ENCODE measurements at places on chromosomes 6 and 20.

GRCh38 chr6:154583546-154584188, 73.2 kb upstream of the CNKSR3 start:
- no peak for DNase-seq

GRCh38 chr6:52361414-52361944, 472 bp upstream of the PAQR8 start:
- no peak for DNase-seq

GRCh38 chr20:34426026-34426425, 63.0 kb downstream of the ITCH start:
- DNase-seq = no peak

- DNase-seq = no peak
Observed at GRCh38 chr6:56222499-56222898, 24.9 kb downstream of the COL21A1 start.

DNA sequence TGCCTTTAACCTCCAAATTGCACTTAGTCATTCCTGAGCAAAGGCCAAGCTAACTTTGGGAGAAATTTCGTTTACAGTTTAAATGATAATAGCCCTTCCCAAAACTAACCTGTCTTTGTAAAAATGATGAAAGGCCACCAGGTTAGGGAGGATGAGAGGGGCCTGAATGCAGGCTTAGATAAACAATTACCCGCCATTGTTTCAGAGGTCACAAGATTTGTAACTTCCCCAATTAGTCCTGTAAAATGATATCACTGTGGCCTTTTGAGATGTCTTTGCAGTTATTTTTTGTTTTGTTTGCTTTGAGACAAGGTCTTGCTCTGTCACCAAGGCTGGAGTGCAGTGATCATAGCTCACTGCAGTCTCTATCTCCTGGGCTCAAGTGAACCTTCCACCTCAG, 26.3 kb downstream of the GNL1 start:
- DNase-seq = no peak

GRCh38 chr6:125259354-125259736, 42.4 kb downstream of the HDDC2 start:
- no peak for DNase-seq

DNA sequence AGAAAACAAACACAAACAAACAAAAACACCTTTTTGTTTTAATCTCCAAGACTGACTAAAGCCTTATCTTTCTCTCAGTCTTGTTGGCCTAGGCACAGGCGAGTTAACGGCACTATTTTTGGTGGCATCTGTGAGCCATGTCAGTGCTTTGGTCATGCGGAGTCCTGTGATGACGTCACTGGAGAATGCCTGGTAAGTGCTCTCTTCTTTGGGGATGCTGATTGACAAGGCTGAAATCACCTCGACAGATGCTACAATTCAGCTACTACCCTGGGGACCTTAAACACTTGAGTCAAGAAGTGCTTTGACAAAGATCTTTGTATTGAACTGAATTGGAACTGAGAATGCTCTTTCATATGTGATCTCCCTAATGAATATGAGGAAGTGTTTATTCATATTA, 384.1 kb downstream of the LAMA2 start:
- DNase-seq = no peak

GRCh38 chr6:74199215-74199915, 503.4 kb downstream of the CD109 start:
- DNase-seq = no peak
